PC-9 (cell line): ENCODE measurements at places on chromosomes 6 and 20. TPM values are rescaled to one million over a fixed set of nuclear protein-coding genes. Genes with fewer than 3 reads are reported as not detected.

- DNase-seq = no peak
These were observed 327.0 kb downstream of the KIF16B start for GRCh38 chr20:16246291-16246690.

- DNase-seq = no peak
These were observed 28.5 kb upstream of the MRPS18A start for GRCh38 chr6:43716099-43716498.

DNA sequence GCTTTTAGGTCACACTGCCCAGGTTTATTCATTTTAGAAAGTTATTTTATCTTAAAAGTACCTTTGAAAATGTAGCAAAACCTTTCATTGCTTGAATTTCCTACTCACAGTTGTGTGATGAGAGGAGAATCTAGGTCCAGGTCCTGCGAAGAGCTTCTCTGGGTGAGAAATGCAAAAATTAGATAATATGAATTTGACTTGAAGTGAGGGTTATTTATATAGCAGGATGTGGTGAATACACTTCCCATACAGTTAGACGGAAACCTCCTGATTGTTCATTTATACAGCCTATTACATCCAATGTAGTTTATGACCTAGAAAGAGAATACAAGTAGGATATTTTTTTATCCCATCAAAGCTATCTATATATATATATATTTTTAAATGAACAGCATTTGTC lies 30.5 kb downstream of the CDKAL1 start:
- DNase-seq = no peak

- no peak for DNase-seq
These were observed 58.0 kb downstream of the BLOC1S5 start for GRCh38 chr6:8006208-8006607.

DNA sequence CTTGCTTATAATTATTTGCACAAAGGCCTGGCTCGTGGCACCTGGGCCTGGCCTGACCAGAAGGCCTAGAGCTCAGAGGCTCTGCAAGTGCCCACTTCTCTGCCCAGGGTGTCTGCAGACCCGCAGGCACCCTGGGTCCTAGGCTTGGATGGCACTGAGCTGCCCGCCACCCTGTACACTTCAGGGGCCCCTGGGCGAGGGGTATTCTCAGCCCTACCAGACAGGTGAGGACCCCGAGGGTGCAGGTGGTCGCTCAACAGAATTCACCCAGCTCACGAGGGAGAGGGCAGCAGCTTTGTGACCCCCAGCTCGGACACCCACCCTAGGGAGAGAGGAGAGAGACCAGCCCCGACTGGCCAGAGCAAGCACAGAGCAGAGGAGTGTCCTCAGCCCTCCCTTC lies 83.9 kb downstream of the RIPOR3 start:
- DNase-seq = no peak

GRCh38 chr6:136501514-136501913 lies 48.7 kb downstream of the MAP7 start:
- no peak for DNase-seq

DNA sequence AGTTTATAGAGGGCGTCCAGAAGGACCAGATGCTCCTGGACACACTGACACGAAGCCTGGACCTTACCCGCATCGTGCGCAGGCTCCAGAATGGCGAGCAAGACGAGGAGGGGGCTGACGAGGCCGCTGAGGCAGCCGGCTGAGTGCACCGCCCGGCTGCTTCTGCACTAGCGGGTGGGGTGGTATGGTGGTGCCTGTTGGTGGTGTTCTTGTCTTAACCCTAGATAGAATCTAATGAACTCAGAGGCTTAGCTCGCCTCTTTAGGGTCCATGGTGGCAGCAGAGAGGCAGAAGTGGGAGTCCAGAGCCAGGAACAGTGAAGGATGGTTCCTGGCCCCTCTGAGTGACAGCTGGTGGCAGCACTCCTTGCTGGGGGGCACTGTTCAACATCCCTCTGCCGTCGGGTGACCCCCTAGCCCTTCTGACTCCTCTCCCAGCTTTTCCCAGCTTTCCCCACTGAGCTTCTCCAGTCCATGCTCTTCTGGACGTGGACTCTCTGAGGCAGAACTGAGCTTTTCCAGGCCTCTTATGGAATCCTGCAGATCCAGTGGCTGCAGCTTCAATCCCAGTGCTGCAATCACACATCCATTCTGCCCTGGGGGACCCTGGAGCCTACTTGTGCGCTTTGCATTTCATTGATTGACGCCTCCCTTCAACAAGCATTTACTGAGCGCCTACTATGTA lies 6.2 kb downstream of the GUCA1A start:
- no peak for DNase-seq

- no peak for DNase-seq
These were observed 75.8 kb upstream of the RIN2 start for GRCh38 chr20:19682249-19682648.

Gene NINL
- 19.6 and 39.9 TPM in 2 replicates for total RNA-seq

Gene ZBTB9
- 7.9 and 8.4 TPM in 2 replicates for total RNA-seq

Gene PLN
- total RNA-seq = not detected in 2 replicates
